Activated CD4-positive, alpha-beta T cell treated with anti-CD3 and anti-CD28 coated beads for 4 hours (primary cell): ENCODE measurements at places on chromosomes 11 and 22.

- DNase-seq: no peak
Observed at GRCh38 chr11:69924308-69925161, 105.3 kb upstream of the FGF3 start.

DNA sequence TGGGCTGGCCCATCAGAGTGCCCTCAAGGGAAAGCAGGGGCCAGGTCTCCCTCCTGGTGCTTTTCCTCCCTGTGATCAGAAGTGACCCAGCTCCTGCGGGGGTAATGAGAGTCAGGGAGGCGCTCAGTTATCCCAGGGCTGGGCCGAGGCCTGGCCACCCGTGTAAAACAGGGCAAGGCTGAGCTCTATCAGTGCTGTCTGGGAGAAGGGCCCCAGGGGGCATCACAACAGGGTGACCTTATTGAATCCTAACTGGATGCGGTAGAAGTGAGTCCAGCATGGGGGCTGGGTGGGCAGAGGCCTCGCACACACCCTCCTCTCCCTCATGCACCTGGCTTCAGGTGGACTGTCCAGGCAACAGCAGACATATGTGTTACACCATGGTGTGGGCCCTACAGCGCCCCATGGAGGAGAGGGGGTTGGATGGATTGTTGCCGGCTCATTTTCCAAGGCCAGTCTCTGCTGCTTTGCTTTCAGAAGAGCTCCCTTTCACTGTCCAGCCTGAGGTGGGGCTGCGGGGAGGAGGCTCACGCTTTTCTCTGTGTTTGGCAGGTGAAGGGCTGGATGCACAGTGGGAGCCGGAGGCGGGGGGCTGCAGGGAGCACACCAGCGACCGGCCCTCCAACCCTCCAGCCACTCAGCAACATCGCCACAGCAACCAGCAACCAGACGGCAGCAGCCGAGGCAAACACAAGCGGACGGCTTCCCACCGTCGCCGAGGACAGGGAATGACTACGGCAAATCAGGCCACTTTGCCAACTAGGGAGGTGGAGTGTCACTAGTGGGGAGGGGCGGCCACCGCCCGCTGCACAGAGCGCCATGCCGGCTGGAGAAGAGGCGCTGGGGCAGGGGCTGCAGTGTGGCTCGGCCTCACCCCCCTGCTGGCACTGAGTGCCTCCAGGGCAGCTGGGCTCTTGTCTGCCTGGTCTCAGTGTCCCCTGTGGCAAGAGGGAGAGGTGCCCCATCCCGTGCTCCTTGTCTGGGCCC is 24.7 kb downstream of the GNAZ start:
- no peak for DNase-seq

- no peak for DNase-seq
Observed at GRCh38 chr11:69361466-69361865, 67.5 kb downstream of the MYEOV start.

GRCh38 chr22:30246814-30247376 is 336 bp upstream of the LIF start:
- DNase-seq: no peak

- no peak for DNase-seq
Observed at GRCh38 chr22:26907366-26907765, 250.0 kb downstream of the MIAT start.

DNA sequence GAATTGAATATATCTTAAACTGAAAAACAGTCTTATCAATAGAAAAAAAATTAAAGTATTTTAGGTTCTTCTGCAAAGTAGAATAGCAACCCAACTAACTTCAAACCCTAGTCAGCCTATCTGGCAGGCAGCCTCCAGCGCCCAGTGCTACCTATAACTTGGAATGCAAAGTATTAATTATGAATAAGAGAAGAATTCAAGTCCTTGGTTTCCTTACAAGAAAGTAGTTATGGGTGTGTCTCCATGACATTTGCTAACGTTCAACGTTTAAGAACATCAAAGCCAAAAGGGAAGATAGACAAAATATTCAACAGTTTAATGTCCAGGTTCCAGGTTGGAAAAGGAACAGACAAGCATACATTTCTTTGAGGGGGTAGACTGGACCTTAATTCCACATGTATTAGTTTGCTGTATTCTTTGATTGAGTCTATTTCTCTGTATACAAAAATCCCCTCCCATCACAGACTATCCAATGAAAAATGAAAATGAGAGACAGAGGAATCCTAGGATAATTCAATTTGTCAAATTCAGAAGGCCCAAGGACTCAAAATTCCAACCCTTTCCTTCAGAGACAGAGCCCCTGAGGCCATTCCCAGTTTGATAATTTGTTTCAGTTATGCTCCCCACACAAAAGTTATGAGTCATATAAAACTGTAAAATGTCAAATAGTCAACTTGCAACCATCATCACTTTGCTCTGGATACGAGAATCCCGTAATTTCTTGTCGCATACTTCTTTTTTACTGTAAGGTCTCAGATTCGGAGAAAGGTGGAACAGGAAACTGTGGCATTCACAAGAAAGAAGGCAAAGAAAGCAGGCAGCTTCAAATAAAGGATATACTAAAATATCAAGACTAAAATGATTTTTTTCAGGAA is 83.7 kb upstream of the CHRM4 start:
- no peak for DNase-seq

DNA sequence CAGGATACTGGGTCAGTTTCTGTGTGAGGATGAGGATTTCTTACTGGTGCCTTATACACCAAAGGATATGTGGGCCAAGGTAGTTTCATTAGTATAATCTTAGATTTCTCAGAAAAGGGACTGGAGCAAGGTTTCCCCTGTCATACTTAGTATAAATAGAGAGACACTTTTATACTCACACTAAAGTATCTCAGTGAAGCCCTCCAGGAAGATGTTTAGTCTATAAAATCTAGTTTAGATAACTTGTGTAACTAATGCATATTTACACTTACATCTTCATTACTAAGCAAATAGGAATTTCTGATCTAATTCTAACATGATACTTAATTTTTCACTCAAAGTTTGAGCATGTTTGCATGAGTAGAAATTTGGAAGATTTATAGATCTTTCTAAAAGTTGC is 11.1 kb downstream of the EMSY start:
- DNase-seq: no peak

DNA sequence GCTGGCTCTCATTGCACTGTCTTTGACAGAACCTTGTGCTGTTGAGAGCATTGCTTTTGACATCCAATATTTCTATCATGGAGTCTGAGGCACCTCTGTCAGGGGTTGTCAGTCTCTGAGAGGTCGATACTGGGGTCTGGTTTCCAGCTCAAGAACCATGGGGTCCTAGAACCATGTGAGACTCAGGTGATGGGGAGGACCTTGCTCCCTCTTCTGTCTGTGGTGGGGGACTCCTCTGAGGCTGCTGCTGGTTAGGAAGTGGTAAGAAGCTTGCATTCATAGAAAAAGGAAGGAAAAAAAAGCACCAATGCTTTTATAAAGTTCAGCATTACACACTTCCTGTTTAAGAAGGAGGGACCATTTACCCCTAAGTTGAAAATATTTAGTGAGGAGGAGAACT is 91.8 kb upstream of the CD44 start:
- peak; percentile 31 for DNase-seq

DNA sequence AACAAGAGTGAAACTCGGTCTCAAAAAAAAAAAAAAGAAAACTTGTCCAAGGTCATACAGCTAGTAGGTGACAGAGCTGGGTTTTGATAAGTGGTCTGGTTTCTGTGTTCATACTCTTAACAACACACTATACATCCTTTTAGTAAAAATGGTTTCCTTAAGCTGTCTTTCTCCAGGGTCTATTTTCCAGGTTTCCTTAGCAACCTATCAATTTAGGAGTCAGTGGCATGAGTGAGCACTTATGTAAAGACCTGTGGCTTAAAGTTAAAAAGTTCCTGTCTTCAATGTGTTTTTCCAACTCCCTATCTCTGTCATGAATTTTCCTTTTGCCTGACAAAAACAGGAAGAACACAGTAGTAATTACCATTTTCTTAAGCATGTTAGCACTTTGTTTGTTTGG is 480.5 kb downstream of the TMEM135 start:
- no peak for DNase-seq

DNA sequence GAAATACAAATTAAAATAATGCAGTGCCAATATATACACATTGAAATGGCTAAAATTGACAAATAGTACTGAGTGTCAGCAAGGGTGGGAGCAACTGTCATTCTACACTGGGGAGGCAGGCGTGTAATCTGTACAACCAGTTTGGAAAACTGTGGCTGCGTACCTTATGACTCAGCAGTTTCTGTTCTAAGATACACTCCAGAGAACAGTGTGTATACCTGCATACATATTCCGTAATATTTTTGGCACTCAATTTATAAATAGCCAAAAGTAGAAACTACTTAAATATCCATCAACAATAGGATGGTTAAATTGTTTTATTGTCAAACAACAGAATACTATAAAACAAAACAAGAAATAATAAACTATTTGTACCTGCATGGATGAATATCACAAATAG is 57.6 kb downstream of the RNF169 start:
- DNase-seq: no peak
